Fibroblast of pulmonary artery (primary cell): ENCODE measurements at places on chromosomes 2 and 18.

DNA sequence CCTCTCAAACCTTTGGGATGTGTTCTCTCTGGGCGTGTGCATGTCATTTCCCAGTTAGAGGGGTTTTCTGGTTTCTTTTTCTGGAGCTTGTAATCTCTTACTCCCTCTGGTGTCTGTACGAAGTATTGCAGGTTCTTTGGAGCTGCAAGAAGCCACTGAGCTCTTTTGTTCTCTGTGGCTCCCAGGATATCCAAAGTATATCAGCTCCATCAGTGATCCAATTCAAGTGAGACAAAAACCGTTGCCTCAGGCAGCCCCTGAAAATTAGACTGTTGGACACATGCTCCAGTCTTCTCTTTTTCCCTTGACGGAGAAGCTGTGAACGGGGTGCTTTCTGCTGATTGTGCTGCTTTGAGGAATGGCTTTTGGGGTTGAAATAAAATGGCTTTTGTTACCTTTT lies 59.0 kb upstream of the LDLRAD4 start:
- peak; percentile 81 for DNase-seq

- no peak for DNase-seq
These were observed 64.9 kb downstream of the EPAS1 start for GRCh38 chr2:46361920-46362666.

GRCh38 chr2:215145611-215146010 lies 7.2 kb upstream of the ABCA12 start:
- peak; percentile 6 for DNase-seq

DNA sequence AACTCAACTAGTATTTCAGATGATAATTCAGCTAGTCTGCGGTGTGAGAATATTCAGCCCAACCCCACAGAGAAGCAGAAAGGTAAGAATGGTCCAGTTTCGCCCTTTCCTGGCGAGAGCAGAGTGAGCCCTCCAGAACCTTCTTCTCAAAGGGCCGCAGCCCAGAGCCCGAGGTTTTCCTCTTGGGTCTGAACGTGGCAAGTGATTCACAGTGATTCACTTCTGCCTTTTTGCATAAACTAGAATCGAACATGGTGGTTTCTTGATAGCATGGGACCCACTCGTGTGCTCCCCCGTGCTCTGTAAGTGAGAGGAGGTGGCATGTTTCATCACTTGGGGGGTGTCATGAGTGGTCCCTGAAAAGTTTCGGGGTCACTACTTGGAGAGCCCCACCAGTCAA lies 24.2 kb downstream of the TRAF3IP1 start:
- no peak for DNase-seq

DNA sequence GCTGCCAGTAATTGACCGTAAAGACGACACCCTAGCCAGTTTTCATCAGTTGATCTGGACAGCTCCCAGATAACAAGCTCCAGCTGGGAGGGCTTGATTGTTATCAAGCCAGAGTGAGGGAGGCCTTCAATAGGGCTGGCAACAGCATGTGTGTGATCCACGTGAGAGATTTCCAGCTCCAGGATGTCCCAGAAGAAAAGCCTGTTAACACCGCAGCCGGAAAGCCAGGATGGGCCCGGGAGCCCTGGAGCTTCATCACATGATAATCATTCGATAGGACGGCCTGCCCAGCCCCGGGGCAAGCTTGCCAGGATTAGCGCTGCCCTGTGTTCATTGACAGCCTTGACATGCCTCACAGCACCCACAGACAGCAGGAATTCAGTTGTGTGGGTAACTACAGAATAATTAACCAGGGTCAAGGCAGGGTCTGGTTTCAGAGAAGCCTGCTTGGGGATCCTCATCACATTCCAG lies 182.5 kb downstream of the C1D start:
- no peak for DNase-seq

GRCh38 chr2:70561893-70562292 lies 8.3 kb upstream of the TGFA start:
- no peak for DNase-seq

- DNase-seq: peak; percentile 53
These were observed 2.5 kb downstream of the SP100 start for GRCh38 chr2:230418341-230419016.

- no peak for DNase-seq
These were observed 311.8 kb upstream of the ST6GAL2 start for GRCh38 chr2:107197594-107198294.

- DNase-seq: no peak
These were observed 442.1 kb upstream of the TCF4 start for GRCh38 chr18:56030060-56030459.

DNA sequence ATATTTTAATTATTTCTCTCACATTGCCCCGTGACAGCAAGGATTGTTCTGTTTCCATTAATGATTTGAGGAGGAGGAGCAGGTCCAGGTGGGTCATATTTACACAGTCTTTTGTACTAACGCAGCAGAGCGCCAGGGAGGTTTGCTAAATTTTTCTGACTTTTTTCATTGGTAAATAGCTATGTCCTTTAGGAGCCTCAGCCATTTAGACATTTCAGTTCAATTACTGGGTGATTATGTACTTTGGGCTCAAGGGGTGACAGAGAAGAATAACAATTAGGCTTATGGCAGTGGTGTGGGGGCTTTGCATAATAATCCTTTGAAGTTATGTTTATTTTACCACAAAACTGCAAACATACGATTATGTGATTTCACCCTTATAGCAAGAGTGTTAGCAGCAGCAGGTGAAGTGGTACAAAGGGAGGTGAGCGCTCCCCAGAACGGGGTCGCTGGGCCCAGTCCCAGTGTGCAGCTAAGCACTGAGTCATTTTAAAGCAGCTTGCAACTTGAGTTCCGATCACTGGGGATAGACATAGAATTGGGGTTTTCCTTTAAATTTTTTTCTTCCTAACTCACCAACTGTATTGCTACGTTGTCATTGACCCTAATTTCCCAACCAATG lies 80.3 kb downstream of the TSHZ1 start:
- no peak for DNase-seq

DNA sequence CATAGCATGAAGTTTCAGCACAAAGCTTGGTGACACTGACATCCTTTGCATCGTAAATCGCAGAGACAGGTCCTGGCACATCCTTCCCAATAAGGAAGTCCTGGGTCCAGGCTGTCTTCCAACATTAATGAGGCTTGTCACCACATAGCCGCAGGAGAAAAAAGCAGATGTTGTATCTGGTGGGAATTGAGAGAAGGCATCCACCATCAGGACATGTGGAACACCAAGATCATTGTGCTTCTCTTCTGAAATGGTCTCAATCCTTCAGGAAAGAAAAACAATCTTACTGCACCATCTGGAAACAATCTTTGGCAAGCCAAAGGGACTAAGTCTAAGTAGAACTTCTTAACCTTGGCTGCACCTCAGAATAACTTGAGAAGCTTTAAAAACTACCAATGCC lies 119.0 kb upstream of the ARHGAP28 start:
- DNase-seq: no peak

DNA sequence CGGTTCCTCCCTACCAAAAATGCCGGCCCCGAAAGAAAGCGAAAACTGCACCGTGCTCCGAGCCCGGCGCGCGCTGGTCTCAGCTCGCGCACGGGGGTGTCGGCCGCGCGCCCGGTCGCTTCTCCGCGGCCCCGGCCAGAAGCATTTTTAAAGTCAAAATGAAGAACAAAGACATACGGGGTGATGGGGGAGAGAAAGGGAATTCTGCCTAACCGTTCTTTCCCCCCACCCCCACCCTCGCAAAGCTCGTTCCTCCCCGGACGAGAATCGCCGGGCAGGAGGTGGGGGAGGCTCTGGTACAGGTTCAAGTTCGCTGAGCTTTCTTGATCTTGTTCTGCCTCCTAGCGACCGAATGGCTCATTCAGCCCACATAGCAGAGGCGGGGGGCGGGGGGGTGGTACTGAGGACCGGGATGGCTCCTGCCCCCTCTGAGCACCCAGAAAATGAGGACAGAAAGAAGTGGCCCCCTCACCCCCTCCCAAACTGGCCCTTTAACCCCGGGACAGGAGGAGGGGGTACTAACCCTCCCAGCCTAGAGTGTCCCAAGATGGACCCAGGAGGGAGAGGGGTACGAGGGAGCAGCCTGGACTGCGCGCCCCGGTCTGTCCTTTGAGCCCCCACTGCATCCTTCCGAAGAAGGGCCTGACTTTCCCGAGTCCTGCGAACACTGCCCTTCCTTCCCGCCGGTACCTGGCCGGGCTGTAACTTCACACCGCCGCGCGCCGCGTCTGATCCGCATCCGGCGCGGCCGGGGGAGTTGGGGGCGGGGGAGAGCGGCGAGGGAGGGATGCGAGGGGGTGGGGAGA lies 3.1 kb downstream of the BCL11A start:
- peak; percentile 89 for DNase-seq

DNA sequence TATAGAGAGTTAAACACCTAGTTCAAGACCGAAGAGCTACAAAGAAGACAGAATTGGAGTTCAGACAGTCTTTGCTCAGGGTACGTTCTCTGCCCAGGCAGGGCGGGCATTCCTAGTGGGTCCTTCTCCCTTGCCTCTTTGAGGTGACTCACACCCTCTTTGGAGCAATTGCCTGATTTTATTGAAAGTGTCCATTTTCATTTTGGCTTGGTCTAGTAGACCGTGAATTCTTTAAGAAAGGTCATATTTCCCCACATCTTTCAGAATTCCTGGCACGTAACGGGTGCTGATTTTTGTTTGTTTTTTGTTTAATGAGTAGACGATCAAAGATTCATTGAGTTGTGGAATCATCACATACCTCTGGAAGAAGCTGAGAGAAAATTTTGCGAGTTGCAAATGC lies 871.5 kb downstream of the RNF144A start:
- DNase-seq: no peak

- no peak for DNase-seq
These were observed 276.5 kb upstream of the MGAT5 start for GRCh38 chr2:133977405-133977804.

DNA sequence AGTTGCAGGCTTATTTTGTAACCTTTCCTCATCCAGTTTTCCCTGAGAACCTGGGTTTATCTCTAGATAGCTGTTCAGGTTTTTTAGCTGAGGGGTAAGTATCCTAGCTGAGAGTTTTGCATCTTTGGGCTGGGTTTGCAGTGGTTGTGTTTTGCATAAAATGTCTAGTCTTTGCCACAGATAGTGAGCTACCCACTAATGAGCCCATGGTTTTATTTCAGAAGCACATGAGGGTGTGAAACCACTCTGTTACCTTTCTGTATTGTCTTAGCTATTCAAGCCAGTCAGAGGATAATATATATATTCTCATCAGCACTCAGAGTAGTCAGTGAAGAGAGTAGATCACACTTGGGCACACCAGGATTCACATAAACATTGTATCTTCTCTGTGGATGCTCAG lies 24.6 kb upstream of the TXNDC2 start:
- DNase-seq: no peak
